ENCODE measurements at places on chromosomes 5 and 9. TPM values are rescaled to one million over a fixed set of nuclear protein-coding genes. Genes with fewer than 3 reads are reported as not detected.

GRCh38 chr9:94990897-94991561, 264.5 kb downstream of the AOPEP start:
- no peak overlapping the region for H3K4me3 ChIP-seq
- H3K27ac ChIP-seq, result no peak overlapping the region
- no peaks in the 10 kb centered on the region for H3K36me3 ChIP-seq
- no peaks in the 10 kb centered on the region for H3K4me1 ChIP-seq

Gene FRMD3
- 6.0 TPM for total RNA-seq

DNA sequence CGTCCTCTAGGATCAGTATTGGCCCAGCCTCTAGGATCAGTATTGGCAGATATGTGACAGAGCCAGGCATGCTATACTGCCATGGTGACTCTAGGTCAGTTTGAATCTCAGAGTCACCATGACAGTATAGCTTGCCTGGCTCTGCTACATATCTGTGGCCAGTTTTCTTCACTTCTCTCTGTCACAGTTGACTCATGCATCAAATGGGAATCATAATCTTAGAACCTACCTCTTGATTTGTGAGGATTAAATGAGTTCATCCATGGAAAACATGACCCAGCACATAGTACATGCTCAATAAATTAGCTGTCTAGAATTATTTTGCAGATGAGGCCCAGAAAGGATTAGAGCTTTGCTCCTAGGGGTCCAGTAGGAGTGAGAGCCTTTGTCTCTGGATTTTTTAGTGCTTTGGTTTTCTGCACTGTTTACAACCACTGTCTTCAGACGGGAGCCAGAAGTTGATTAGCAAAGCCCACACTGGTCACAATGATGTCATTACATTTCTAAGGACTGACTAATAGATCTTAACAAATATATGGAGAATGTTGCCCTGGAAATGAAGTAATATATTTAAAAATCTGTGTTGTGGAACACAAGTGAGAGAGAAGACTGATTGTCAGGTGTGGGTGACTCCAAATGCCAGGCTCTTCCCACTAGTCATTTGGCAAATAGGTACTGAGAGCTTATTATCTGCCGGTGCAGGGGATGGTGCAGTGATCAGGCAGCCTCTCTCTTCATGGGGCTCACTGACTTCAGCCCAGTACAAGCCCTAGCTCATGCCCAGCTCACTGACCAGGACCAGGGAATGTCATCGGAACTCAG, 76.0 kb downstream of the COL15A1 start:
- peak overlapping the region; percentile 93 for H3K27ac ChIP-seq
- no peaks in the 10 kb centered on the region for H3K27me3 ChIP-seq
- peaks cover 19% of the 10 kb centered on the region for H3K4me1 ChIP-seq
- H3K4me3 ChIP-seq, result no peak overlapping the region
- peak; percentile 85 for DNase-seq

- no peak overlapping the region for H3K4me3 ChIP-seq
- no peaks in the 10 kb centered on the region for H3K27me3 ChIP-seq
- DNase-seq, result no peak
- H3K4me1 ChIP-seq, result no peaks in the 10 kb centered on the region
- H3K27ac ChIP-seq, result no peak overlapping the region
These were observed 131.2 kb upstream of the LMX1B start for GRCh38 chr9:126482361-126483044.

DNA sequence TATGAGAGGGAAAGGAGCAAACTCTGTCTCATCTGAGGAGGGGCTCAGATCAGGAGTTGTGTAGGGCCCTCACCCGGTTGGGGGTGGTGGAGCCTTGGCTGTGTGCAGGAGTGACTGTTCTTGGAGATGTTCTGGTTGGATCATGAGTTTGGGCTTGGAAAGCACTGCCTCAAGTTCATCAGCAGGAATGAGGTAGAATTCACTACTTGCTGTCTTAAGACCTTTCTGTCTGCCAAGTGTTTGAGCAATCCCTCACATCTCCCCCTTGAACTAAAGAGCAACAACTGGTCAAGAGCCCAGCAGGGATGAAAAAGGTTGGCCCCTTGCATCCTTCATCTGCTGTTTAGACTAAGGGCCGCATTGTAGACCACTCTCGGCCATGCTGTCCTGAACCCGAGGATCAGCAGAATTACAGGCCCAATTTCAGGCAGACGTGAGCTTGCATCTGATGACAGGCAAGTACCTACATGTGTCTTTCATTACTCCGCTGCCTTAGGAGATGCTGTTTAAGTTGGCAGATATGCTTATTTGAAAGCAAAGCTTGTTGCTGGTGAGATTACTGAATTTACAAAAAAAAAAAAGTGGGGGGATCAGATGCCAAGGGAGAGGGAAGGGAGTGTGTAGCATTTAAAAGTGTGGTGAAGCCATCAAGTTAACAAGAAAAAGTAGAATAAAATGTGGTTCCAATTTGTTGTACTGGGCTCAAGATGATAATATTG, 36.4 kb downstream of the PIK3R1 start:
- no peak for DNase-seq
- H3K27ac ChIP-seq, result no peak overlapping the region
- no peak overlapping the region for H3K4me3 ChIP-seq
- H3K4me1 ChIP-seq, result no peaks in the 10 kb centered on the region
- H3K27me3 ChIP-seq, result no peaks in the 10 kb centered on the region

- no peak overlapping the region for H3K4me3 ChIP-seq
- H3K36me3 ChIP-seq, result no peaks in the 10 kb centered on the region
- no peaks in the 10 kb centered on the region for H3K4me1 ChIP-seq
- DNase-seq, result no peak
These were observed 50.8 kb downstream of the TSPAN17 start for GRCh38 chr5:176697934-176698538.

DNA sequence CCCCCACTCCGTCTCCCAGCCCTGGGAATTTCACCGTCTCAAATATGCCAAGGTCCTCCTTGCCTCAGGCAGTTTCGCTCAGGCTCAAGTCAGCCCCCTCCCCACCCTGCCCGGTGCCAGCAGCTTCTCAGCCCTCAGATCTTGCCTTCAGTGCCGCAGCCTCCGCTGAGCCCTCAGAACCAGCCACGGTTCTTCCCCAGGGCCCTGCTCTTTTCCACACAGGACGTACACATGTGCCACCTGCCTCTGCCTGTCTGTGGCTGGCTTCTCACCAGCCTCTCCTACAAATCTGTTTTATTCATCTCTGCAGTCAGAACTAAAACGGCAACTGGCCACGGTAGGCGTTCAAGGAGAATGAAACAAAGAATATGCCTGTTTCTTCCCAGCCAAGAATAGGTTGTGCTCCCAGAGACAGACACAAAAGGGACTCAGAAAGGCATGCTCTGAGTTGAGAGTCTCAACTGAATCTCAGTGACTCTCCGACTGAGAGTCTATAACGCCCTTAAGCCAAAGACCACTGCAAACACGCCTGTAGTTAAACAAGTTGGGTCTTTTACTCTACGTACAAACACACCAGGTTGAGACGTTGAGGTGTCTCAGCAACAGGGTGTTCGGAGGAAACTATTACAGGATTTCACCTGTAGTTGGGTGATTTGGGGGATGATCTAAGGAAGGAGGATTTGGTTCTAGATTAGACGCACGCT, 10.6 kb upstream of the GRIN1 start:
- no peaks in the 10 kb centered on the region for H3K36me3 ChIP-seq
- H3K4me3 ChIP-seq, result peak overlapping the region; percentile 83
- DNase-seq, result no peak
- H3K4me1 ChIP-seq, result peaks cover 10% of the 10 kb centered on the region

Gene ZFP37
- total RNA-seq, result not detected

Gene NUTM2G
- not detected for total RNA-seq

Gene LEAP2
- total RNA-seq, result not detected

Gene CHSY3
- total RNA-seq, result 1.7 TPM

Data from PC-3 (cell line).